ENCODE measurements at places on chromosomes 6 and 20.

- DNase-seq, result no peak
Observed at GRCh38 chr20:31475472-31476293, 595 bp downstream of the REM1 start.

GRCh38 chr6:90795078-90795477 is 208.2 kb upstream of the MAP3K7 start:
- DNase-seq, result no peak

DNA sequence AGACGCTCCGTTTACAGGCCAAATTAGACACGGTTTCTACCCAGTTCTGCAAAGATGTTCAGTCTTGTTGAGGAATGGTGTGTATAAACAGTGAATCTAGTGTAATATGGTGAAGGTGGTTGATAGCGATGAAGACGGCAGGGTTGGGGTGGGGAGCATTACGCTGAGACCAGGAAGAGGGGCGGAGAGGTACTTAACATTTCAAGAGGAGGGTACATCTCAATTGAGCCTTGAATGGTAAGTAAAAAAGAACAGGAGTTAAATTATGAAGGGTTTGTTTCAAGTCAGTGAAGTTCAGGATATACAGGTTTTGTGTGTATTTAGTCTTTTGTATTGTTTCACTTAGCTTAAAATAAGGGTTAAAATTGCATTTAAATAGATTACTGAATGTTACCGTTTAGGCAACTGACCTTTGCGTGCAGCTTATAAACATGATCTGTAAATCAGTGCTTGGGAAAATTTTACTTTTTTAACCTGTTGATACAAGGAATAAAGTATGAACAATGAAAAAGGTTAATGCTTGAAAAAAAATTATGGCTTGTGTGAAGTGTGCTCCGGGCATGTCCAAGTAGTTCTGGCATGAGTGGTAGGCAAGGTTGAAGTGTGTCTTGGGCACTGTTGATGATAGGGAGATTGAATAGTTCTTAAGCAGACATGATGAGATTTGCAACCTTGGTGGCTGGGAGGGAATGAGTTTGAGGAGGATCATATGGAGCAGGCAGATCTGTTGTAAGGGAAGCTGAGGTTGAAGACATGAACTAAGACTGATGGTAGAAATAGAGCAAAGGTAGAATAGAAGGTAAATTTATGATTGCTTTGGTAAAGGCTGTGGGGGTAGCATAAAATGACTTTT is 842 bp downstream of the POLR1C start:
- no peak for DNase-seq

DNA sequence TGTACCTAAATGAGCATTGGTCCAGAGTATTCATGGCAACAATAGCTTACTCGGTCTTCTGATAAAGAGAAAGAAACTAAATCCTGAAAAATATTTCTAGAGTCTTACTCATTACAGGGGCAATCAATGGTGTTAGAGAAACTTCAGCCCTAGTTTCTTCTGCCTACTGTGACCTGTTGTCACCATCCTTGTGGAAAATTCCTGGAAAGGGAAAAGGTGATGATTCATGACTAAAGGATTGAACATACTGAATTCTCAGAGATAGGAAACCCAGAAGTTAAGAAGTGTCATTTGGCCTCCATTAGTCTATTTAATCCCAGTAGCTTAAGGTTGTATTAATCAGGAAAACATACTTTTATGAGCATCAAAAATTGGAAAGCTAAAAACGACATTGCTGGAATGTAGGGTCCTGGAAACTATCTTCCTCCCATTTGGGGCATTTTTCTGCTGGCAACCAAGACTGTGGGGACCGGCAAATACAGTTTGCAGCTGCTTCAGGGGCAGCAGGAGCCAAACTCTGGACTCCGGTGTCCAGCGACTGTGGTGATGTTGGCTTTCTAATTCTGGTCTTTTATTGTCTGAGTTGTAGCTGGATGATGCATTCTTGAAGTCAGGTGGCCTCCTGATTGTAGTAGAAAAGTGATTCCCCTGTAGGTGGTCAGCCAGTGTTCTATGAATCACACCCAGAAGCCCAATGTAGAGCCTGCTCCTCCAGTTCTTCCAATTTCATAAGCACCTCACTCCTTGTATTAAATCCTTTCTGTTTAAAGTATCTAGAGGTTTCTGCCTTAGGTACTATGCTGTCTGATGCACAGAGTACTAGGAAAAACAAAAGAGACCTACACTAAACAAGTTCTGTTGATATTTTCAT is 67.6 kb downstream of the LCA5 start:
- DNase-seq, result no peak

- no peak for DNase-seq
Observed at GRCh38 chr6:87465051-87465450, 7.7 kb upstream of the SLC35A1 start.

DNA sequence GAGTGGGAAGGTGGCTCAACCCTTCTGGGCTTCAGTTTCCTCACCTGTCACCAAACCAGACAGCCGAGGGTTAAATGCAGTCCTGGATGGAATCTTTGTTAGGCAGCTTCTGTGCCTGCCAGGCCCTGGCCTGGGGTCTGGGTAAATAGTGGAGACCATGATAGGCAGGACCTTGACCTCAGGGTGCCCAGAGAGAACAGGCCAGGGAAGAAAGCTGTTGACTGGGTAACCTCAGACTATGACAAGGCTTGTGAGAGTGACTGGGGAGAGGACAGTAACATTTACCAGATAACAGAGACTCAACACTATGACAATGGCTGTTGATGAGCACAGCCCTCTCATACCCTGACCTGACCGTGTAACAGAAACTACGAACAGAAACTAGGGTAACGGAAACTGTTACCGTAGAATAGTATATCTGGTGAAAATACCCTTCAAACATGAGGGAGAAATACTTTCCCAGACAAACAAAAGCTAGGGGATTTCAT is 218.3 kb downstream of the PREX1 start:
- no peak for DNase-seq

- DNase-seq, result no peak
Observed at GRCh38 chr20:49140411-49140810, 47.7 kb downstream of the STAU1 start.

- peak; percentile 66 for DNase-seq
Observed at GRCh38 chr20:34475979-34476736, 40.1 kb upstream of the DYNLRB1 start.

DNA sequence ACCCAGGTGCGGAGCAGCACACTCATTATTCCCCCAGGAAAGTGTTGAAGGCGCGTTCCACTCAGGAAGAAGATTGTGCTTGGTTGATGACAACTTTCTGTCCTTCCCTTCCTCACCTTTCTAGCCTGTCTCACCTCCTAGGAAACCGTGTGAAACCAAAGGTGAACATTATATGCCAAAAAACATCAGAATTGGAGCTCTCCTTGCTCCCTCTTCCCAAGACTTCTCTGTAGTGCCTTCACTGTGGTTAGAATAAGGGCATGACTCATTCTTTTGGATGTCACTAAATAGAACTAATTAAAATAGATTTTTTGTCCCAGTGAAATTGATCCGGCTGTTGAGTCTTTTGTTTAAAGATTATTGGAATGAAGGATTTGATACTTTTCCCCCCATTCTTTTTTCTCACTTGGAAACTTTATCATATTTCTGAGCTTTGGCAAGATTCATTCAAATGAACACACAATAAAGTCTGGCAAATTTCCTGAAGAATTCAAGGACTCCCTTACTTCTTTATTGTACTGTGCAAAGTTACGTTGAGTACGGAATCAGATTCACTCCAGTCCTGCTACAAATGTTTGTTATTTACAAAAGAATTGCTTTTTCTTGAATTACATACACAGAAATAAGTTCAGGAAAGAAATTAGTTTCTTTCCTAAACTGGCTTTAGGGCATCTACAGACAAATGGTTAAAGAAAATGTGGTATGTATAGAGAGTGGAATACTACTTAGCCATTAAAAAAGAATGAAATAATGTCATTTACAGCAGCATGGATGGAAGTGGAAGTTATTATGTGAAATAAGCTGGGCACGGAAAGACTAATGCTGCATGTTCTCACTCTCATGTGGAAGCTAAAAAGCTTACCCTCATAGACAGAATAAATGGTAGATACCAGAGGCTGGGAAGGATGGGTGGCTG is 142.8 kb upstream of the AKAP12 start:
- no peak for DNase-seq

DNA sequence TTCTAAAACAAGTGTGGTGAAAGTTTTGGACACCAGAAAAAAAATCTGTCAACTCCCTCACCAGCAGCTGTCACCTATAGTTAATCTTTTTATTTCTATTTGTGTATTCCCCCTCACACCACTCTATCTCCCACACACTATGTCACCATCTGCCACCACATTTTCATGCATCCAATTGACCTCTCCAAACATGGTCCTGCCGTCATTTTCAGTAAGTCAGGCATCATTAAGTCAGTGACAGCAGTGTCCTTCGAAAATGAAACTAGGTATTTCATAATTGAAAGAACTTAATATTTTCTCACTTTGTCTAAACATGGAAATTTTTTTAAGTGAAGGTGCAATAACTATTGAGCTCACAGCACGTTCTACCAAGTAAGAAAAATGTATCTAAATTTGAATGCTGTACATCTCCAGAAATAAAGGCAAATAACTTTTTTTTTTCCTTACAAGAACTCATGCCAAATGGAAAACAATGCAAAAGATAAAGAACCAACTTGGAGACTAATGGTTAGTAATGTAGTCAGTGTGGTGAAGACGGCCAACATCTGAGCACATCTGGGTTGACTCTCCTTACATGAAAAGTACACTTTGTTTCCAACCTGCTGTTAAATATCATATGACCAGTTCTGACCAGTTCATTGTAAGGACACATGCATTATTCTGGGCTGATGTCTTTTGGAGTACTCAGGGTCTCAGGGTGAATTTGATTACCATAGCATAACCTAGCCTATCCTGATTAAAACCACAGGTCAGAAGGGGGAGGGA is 623.3 kb upstream of the MANEA start:
- no peak for DNase-seq

DNA sequence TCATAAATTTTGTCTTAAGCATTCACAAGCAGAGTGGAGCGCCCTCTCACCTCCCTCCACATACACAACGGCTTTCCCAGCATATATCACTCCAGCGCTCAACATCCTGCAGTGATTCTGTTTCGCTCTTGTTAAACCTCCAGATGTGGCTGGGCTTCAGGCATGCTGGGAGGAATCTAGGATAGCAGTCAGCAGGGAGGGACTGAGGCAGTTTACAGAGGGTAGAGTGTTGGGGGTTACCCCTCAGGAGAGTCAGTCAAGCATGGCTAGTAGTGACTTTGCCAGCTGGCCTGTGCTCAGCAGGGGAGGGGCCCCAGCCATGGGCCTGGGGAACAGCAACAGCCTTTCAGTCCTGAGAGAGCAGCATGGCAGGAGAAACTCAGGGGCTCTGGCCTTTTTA is 161.4 kb upstream of the FLRT3 start:
- peak; percentile 73 for DNase-seq

- no peak for DNase-seq
Observed at GRCh38 chr6:45686841-45687569, 309.3 kb upstream of the SUPT3H start.

GRCh38 chr6:120354452-120355098 is 979.7 kb downstream of the TBC1D32 start:
- DNase-seq, result no peak

DNA sequence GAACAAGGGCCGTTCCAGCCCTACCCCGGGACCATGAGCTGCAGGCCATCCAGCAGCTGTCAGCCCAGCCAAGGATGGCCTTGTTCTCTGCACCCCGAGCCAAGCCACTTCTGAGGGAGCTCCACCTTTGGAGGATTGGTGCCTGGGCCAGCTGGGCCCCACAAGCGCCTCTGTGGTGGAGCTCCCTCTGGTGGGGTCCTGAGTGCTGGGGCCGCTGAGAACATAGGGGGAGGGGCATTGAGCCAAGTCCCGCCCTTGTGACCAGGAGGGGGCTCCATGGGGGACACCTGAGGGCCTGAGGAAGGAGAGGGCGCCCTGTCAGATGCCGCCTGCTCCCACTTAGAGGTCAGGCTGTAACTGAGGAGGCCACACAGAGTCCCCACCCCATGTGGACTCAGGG is 43.2 kb downstream of the YTHDF1 start:
- DNase-seq, result no peak

- no peak for DNase-seq
Observed at GRCh38 chr20:7090811-7091210, 323.3 kb downstream of the BMP2 start.

Measured in thyroid gland (tissue), 4 donors.